CD4-positive, alpha-beta T cell treated with Interleukin-4 for 1 hour (primary cell): ENCODE measurements at places on chromosomes 6 and 20.

GRCh38 chr6:9517806-9518205 lies 897.1 kb downstream of the TFAP2A start:
- DNase-seq: no peak

DNA sequence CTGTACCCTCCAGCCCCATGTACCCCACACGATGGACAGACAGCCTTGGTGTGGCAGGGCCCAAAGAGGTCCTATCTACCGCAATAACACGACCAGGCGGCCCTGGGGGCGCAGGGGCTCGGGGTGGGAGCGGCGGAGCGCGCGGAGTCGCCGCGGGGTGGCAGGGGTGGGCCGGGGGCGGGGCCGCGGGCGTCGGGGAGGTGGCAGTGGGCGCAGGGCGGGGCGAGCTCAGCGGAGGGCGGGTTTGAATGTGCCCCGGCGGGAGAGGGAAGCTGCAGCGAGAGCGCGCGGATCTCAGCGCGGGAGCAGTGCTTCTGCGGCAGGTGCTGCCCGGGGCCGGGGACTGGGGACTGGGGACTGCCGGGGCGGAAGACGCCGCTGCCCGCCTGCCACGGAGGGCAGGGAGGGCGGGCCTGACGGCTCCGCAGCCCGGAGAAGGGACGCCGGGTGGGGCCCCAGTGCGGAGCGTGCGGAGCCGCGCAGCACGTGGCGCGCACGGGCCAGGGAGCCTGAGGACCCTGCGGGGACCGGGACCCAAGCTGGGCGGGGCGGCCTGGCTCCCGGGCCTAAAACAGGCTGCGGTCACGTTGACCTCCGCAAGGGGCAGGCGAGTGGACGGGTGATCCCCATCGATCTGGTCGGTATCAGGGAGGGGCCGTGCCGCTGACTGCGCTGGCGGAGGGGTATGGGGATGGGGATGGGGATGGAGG lies at the start of gene SLC29A1:
TSS of gene SLC29A1 (plus strand) at position 277 of the 710 bp plus-strand sequence. CDS start 3,719 bp downstream, outside the sequence.
- peak; percentile 88 for DNase-seq

DNA sequence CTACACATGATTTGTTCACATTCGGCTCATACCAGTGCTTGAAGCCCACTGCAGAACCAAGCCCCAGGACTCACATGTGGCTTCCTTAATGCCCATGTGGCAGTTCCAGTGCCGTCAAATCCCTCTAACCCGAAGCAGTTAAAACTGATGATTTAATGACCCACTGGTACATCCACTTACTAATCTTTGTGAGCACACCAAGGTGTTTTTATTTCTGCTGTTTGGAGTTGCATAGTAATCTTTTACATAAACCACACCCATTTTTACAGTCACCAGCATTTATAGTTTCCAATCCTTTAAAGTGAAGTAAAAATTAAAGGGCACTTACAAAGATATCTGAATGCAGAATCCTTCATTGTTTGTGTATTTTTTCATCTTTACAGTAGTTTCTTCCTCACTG lies 232.0 kb downstream of the ANKRD60 start:
- DNase-seq: no peak

DNA sequence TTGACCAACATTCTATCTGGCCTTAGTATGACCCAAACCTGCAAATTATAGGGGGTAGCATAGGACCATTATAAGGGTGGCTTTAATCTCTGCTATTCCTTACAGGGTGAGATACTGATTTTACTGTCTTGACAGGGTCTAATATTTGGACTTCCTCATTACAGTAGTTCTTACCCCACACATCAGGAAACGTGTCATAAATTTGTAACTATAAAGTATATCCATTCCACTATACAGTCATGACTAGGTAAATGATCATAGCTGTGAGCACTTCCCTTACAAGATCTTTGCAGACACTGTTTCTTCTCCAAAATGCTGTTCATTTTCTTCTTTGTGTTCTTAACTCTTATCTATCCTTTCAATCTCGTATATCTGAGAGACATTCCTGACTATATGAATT lies 518.7 kb upstream of the RNF217 start:
- DNase-seq: no peak

DNA sequence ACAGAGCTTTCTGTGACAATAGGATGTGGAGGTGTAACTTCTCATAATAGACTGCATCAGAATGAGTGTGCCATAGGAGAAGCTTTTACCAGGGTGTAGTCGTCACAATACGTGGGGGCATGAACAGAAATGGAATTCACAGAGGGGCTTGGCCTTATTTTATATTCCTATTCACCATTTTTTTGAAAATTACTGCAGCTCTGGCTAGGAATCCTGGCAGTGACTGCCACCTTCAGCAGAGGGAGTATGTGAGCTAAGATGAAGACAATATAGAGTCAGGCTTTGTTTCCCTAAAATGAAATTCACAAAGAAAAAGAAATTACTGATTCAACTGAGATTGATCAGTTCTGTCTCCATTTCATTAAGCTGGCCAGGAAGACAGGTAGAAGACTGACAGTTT lies 13.9 kb downstream of the TOMM6 start:
- no peak for DNase-seq

- DNase-seq: no peak
Measured at GRCh38 chr6:94597487-94597886, 979.8 kb upstream of the MANEA start.

DNA sequence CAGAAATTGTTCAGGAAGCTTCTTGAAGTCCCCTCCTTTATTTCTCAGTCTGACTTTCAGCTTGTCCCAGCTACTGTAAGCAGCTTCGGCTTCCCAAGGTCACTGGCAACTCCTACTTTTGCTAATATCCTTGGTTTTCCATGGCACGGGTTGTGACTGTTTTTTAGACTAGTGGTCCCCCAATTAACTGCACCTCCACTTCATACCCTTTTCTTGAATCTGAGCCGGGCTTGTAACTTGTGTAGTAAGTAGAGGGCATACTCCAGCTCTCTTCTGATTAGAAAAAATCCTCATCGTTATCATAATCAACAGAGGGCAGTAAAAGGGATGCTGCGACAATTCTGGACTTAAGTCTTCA lies 162.3 kb upstream of the TNFAIP3 start:
- no peak for DNase-seq

DNA sequence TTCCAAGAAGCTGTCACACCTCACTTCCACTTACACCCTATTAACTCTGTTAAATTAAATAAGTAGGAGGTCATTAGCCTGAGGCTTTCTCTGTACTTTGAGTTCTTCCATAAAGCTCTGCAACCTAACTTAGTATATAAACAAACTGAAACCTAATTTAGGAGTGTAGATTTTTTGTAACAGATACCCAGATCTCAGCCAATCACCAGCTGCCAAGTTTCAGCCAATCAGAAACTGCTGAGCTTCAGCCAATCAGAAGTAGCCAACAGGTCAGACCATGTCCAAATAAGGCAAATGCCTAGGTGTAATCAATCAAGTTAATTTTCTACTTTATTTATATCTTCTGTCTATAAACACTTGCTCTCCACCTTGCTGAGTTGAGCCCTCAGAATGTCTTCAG lies 142.7 kb upstream of the SULF2 start:
- no peak for DNase-seq

GRCh38 chr20:49813305-49813974 lies 812 bp downstream of the SLC9A8 start:
- DNase-seq: no peak

GRCh38 chr6:10685092-10685915 lies 9.1 kb downstream of the C6orf52 start:
- no peak for DNase-seq

- no peak for DNase-seq
Measured at GRCh38 chr6:14721103-14721758, 524.6 kb upstream of the JARID2 start.

- no peak for DNase-seq
Measured at GRCh38 chr6:128395596-128395995, 124.8 kb downstream of the PTPRK start.

DNA sequence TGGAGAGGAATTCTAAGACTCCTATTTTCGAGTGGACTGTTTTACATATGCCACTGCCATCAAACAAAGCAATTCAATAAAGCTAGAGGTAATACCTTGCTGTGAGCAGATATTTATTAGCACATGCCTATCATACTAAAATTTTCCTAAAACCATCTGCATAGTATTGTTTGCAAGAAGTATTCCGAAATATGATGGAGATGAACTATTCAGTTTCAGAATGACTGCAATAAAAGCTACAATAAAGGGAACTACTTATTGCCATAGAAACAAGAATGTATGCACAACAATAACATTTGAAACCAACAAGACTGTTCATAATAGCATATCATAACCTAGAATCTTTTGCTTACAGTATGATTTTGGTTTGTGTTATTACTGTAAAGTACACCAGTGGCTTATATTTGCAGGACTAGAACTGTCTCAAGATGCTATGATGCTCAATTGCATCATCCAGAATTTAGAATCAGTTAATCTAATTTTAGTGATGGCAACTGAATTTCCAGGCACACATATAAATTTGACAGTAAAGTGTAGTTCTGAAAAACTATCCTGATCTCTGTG lies 144.3 kb downstream of the GRIK2 start:
- DNase-seq: no peak

DNA sequence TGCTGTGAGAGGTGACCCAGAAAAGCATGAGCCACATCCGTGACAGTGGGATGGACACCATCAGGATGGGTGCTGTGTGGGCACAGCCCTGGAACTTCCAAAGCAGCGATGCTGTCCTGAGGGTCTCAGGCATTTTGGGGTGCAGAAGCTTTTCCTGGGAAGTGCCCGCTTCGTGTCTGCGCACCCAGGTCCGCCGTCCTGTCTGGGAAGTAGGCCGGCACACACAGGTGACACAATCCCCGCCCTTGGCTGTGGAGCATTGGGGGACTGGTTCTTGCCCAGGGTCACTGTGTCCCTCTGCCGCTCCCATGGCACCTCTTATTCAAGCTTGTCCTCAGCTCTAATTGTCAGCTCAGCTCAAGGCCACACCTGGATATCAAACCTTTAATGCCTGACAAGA lies 112.6 kb downstream of the ZDHHC14 start:
- no peak for DNase-seq

GRCh38 chr6:20559924-20560551 lies 25.8 kb downstream of the CDKAL1 start:
- no peak for DNase-seq

DNA sequence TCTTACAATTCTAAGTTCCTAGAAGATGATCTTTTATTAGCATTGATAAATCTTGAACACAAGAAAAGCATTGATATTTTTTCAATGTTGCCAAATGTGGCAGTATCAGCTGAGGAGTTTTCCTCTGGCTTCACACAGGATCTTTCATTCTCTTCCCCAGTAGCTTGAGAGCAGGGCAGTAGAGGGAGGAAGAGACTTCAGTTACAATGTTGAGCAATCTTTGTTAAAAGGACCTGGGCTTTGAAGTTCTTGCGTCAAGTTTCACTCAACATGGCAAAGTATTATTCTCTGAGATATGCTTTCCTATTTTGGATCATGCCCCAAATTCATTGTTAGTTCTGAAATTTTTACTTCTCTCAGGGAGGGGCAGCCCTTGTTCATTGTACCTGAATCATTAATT lies 238.0 kb downstream of the COL12A1 start:
- no peak for DNase-seq

GRCh38 chr6:13194852-13195251 lies 133.5 kb downstream of the TBC1D7 start:
- DNase-seq: peak; percentile 17

GRCh38 chr6:5403076-5403475 lies 141.8 kb downstream of the FARS2 start:
- DNase-seq: no peak

DNA sequence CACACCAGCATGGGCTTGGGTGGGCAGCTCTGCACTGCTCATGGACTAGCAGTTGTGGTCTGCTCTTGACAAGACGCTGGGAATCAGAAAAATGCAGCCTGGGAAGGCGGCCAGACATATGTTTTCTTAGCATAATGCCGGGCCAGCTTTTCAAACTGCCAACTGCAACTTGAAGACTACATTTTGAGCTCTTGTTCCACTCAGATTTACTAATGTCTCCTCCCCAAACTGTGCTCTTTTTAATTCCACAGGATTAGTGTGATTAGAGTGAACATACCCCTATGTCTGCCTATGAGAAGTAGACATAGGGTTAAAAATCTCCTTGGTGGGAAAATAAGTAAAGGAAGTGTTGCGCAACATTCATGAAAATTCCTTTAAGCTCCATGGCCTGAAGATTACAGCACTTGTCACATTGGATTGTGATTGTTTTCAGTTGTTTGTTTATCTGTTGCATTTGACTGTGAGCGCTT lies 5.3 kb upstream of the FNDC1 start:
- no peak for DNase-seq

GRCh38 chr20:32870985-32871384 lies 12.3 kb downstream of the EFCAB8 start:
- DNase-seq: no peak

DNA sequence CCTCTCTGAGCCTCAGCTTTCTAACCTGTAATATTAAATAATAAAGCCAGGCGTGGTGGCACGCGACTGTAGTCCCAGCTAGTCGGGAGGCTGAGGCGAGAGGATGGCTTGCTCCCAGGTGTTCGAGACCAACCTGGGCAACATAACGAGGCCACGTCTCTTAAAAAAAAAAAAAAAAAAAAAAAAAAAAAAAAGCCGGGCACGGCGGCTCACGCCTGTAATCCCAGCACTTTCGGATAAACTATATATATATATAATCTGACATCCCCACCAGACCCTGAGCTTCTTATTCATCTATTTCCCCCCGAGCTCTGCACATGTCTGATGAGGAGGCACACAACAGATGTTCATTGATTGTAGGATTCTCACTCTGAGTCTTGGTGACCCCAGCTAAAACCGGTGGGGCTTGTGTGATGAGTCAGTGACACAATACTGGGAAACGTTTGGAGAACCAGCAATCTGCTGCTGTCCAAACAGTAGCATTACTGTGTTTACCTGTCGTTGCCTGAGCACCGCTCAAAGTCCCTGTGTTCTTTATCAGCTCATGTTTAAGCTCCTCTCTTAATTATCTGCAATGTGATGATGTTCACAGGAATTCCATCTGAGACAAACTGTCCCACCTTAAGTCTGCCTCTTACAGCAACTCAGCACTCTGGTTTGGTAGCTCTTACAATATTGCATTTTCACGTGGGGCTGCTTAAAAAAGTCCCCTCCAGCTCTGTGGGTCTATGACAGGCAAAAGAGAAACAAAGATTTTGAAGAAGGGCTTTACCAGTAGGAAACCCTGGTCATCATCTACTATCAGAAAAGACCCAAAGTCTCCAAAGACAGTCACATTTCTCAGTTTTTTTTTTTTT lies 1.0 kb upstream of the SPATA2 start:
- no peak for DNase-seq

DNA sequence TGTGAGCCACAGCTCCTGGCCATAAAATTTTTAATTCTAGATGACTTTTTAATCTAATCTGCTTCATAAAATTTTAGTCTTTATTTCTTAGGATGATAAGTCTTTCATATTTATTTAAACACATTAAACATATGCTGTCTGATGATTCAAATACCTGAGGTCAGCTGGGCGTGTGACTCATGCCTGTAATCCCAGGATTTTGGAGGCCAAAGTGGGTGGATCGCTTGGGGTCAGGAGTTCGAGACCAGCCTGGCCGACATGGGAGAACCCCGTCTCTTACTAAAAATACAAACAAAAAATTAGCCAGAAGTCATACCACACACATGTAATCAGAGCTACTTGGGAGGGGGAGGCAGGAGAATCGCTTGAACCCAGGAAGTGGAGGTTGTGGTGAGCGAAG lies 53.1 kb downstream of the RBM24 start:
- DNase-seq: no peak
